Urinary bladder (tissue), 4 donors: ENCODE measurements at places on chromosomes 11 and 22. TPM values are rescaled to one million over a fixed set of nuclear protein-coding genes. Genes with fewer than 3 reads are reported as not detected.
A peak's percentile ranks its signal among the peaks of the same experiment; 100 is the strongest.

DNA sequence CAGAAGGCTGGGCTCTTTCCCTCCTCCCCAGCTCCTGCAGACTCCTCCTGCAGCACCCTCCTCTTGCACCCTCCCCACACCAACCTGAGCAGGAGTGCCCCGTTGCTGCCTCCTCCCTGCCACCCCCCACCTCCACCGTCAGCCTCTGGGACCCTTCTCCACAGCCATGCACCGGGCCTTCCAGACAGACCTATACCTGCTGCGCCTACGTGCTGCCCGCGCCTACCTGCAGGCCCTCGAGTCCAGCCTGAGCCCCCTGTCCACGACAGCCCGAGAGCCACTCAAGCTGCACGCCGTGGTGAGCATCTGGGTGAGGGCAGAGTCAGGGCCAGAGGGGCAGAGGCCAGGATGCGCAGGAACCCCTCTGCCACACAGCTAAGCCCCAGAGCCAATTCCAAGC, 16.2 kb downstream of the ZDHHC24 start:
- no peak for DNase-seq

DNA sequence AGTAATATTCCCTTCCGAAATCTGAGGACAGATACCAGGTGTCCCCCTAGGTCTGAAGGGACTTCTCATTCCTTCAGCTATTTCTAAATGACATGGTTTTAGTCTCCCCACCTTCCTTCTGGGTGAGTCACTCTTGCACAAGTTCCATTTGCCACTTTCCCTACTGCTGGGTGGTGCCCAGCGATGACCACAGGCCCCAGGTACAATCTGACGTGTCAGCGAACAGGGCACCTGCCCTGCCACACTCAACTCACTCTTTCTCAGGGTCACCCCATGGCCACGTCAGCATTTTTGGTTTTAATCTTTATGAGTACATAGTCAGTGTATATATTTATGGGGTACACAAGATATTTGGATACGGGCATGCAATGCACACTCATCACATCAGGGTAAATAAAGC, 17.2 kb downstream of the POU2AF1 start:
- DNase-seq, result no peak

- no peak for DNase-seq
Observed at GRCh38 chr11:78759071-78759470, 184.4 kb upstream of the NARS2 start.

- DNase-seq, result no peak
Observed at GRCh38 chr11:89405629-89406028, 85.5 kb downstream of the NOX4 start.

GRCh38 chr11:18634140-18635032, at the start of gene SPTY2D1:
Gene SPTY2D1 (minus strand): TSS chr11:18634342. CDS start chr11:18634257, 85 bp downstream.
- peak; percentile 99 for DNase-seq

DNA sequence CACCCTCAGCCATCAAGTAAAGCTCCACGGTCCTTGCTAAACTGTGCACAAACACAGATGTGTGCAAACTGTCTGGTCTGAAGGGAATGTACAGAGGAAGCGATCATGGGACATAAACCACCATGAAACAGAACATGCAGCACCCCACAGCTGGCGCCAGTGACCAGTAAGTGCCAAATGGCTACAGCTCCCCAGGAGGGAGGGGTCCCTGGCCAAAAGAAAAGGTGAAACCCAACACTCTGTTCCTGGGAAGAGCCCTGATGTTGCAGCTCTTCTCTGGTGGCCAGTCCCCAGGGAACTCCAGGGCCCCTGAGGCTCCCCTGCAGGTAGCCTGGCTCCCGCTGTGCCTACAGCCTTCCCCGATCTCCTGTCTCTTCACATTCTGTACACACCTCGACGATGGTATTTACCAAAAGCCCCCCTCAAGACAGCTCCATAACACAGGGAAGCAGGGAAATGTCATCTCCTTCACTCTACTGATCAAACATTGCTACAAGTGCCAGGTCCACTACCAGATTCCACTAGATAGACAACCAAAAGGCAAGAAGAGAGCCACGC, 2.9 kb downstream of the DGCR6L start:
- no peak for DNase-seq

- peak; percentile 65 for DNase-seq
Observed at GRCh38 chr11:19071255-19071654, 10.7 kb upstream of the MRGPRX2 start.

DNA sequence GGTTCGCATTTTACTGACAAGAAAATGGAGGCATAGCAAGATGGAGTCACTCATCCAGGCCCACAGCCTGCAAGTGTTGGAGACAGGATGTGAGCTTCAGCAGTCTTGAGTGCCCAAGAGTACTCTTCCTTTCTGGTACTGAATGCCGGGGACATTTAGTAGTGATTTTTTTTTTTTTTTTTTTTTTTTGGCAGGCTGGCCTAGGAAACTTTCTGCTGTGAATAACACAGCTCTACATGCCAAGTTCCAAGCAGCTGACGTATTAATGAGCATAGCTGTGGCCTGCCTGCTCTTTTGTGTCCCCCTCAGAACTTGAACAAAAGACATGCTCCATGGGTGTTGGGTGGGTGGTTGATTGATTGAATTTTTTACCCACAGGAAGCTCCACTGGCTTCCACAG, 195.5 kb upstream of the CADM1 start:
- DNase-seq, result no peak

- DNase-seq, result no peak
Observed at GRCh38 chr11:125358254-125358840, 137.7 kb downstream of the FEZ1 start.

- no peak for DNase-seq
Observed at GRCh38 chr11:28743061-28743550, 634.9 kb downstream of the METTL15 start.

GRCh38 chr22:47337161-47337621, 574.7 kb downstream of the TBC1D22A start:
- DNase-seq, result no peak

DNA sequence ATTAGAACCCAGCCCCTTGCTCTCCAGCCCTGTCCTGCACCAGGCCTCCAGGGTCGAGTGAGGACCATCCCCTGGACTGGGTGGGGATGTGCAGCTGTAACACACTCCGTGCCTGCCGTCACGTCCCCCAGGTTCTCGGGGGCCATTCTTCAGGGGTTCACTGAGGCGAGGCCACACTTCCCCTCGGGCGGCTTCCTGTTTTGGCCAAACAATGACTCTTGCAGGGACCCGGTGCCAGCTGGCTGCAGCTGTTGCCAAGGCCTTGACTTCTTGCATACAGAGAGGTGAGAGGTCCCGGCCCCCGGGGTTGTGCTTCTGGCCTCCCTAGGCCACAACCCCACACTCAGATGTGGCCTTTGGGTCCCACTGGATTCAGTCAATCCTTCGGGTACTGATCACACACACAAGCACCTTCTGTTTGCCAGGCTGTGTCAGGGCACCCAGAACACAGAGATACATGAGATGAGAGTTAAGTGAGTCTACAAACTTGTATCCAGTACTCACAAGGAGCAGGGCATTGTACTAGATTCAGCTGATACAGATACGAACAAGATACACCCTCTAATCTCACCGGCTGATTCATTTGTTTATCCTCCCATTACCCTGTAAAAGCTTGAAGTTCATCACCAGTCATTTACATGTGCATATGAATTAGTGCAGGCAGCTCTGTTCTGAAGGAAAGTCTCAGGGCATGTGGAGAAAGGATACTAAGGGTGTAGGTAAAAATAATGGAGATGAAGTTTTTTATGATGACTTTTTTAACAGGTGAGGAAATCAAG, 32.9 kb downstream of the LRRC32 start:
- DNase-seq, result no peak

- no peak for DNase-seq
Observed at GRCh38 chr22:43364169-43364435, 20.9 kb upstream of the SCUBE1 start.

DNA sequence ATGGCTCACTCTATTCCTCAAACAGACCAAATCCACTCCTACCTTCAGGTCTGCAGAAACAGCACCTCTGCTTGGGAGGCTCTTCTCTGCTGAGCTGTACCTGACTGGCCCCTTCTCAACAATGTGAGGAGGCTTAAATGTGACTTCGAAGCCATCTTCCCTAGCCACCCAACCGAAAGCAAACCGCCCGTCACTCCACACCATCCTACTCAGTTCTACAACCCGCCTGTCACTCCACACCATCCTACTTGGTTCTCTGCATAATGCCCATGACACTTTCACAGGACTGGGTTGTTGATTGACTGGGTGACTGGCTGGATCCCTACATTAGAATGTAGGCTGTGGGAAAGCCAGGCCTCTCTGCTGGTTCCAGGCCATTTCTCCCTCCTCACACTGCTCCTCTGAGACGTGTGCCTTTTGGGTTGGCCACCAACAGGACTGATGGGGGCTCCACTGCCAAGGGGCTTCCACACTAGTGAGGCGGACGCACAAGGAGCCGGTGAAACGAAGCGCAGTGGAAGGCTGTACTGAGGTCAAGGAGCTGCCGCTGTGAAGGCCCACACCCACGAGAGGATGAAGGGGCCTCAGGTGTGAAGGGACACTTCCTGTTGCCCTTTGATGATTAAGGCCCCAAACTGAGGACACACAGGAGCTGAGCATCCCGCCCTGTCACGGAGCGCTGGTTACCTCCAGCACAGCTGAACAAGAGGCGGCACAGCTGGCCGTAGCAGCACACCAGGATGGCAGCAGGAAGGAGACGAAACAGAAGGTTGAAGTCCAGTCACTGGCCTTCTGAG, 47.5 kb upstream of the SPATA19 start:
- DNase-seq, result no peak

DNA sequence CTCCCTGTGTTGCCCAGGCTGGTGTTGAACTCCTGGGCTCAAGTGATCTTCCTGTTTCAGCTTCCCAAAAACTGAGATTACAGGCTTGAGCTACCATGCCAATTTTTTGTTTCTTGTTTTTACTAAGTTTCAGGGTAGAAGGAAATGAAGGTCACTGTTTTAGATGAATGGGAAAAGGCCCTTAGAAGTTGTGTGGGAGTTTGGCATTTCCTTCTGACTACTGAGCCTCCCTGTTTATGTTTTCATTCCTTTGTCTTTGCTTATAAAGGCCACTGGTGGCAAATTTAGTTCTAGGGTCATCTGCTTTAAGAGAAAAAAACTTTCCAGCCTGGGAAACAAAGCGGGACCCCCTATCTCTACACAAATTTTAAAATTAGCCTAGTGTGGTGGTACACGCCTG, 22.1 kb downstream of the SRPRA start:
- DNase-seq, result no peak

GRCh38 chr11:1139441-1140083, 18.2 kb upstream of the MUC5AC start:
- no peak for DNase-seq

GRCh38 chr11:93852242-93852641, 1.8 kb upstream of the VSTM5 start:
- DNase-seq, result no peak

- no peak for DNase-seq
Observed at GRCh38 chr11:86891036-86891435, 64.2 kb downstream of the FZD4 start.

DNA sequence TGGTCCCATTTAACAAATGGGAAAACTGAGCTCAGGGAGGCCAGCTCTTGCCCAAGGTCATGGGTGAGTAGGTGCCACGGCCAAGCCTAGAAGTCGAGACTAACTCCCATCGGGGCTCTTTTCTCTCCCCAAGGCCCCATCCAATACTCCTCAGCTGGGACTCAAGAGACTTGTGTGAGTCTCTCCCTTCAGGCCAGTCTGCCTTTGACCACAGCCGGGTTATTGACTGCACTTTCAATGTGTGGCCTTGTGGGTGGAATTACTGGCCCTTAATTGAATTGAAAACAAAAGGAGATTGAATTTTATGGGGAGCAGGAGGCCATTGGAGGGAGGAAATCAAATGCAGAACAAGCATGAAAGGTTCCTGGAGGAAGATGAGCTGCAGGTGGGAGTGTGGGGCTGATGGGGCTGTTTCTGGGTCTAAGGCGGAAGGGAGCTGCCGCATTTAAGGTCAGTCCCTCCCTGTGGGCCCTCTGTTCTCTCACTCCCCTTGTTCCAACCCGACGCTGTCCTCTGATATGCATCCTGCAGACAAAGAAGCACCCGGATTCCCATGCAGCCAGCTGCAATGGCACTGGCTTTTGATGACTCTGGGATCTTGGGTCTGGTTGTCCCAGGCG, 552.8 kb downstream of the MIAT start:
- DNase-seq, result no peak

DNA sequence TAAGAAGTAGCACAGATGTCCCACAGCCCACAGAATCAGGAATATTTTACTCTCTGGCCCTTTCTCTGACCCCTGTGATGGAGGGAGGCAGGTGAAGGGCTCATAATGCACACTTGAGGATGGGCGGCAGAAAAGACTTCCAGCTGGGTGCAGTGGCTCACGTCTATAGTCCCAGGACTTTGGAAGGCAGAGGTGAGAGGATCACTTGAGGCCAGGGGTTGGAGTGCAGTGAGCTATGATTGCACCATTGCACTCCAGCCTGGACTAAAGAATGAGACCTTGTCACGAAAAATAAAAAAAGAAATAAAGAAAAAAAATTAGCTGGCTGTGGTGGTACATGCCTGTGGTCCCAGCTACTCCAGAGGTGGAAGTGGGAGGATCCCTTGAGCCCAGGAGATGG, 13.5 kb upstream of the CRYBB3 start:
- DNase-seq, result no peak

GRCh38 chr22:38419121-38419857, 35.7 kb downstream of the KCNJ4 start:
- DNase-seq, result no peak

- no peak for DNase-seq
Observed at GRCh38 chr11:101476191-101476590, 107.6 kb downstream of the TRPC6 start.

GRCh38 chr22:39136317-39136716, 16.2 kb downstream of the CBX7 start:
- DNase-seq, result no peak

DNA sequence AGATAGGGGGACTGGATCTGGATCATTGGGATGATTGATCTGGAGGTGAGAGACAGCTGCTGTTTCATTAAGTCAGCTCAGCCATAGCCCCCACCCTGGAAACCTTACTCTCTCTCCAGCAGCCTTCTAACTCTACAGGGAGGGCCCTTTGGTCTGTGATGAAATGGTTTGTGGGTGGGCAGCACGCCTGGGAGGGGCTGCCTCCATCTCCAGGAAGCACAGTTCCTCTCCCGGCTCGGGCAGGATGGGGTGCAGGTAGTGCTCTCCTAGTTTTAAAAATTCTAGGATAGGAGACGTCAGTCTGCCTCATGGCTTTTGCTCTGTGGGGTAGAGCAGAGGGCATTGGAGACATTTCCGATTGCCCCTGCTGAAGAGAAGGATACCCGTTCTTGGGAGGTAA, 89.7 kb downstream of the CEP164 start:
- DNase-seq, result no peak

DNA sequence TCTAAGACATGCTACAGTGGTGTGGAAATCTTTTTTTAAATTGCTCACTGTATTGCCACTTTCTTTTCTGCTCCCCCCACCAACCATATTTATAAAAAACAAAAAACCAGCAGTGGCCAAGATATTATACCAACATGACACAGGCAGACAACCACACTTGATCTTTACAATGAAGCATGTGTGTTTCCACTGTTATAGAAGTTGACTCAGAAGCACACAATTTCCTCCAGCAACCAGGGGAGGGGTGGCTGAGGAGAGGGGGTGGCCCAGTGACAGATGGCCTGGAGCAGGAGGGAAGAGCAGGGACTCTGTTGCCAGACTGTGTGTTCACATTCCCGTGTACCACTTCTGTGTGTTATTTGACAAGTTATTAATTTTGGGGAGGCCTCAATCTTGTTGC, 14.8 kb downstream of the CD59 start:
- DNase-seq, result no peak

- DNase-seq, result no peak
Observed at GRCh38 chr11:109752212-109752825, 330.3 kb downstream of the C11orf87 start.

GRCh38 chr11:60085909-60086308, 2.6 kb upstream of the MS4A2 start:
- DNase-seq, result no peak

MYBPC3 gene
- not detected for total RNA-seq

TNRC6B gene
- 60.4 TPM for total RNA-seq

CSTPP1 gene
- 20.9 TPM for total RNA-seq

NXPE1 gene
- not detected for total RNA-seq

RELA gene
- total RNA-seq, result 18.5 TPM
